ENCODE measurements at places on chromosomes 6 and 20.
A peak's percentile ranks its signal among the peaks of the same experiment; 100 is the strongest.

GRCh38 chr6:35371494-35372262 lies 29.3 kb downstream of the PPARD start:
- DNase-seq = no peak

- no peak for DNase-seq
These were observed 480.6 kb upstream of the BTBD3 start for GRCh38 chr20:11437090-11437489.

GRCh38 chr20:57332105-57333089 lies 2.8 kb downstream of the SPO11 start:
- DNase-seq = no peak

DNA sequence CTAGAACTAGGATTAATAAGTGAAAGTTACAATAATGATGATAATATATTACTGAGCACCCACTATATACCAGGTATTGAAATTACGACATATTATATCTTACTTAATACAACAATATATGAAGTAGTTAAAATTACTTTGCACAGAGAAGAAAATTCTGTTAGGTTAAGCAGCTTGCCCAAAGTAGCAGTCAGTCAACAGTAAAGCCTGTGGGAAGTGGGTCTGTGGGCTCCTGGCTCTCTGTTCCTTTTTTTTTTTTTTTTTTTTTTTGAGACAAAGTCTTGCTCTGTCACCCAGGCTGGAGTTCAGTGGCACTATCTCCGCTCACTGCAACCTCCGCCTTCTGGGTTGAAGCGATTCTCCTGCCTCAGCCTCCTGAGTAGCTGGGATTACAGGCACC lies 4.8 kb upstream of the GTF2H4 start:
- DNase-seq = no peak

GRCh38 chr6:35240838-35241801 lies 18.4 kb upstream of the ZNF76 start:
- DNase-seq = no peak

DNA sequence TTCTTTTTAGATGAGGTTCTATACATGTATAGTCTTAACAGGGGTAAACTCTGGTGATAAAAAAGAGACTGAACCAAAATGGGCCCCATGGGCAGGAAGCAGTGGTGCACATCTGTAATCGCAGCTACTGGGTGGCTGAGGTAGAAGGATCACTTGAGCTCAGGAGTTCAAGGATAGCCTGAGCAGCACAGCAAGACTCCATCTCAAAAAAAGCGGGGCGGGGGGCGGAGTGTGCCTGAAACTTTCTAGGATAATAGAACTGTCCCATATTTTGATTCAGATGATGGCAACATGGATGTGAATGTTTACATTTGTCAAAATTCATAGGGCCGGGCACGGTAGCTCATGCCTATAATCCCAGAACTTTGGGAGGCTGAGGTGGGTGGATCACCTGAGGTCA lies 48.8 kb upstream of the TAF8 start:
- no peak for DNase-seq

- no peak for DNase-seq
These were observed 184.5 kb upstream of the TCF21 start for GRCh38 chr6:133704371-133704770.

GRCh38 chr20:32918296-32918695 lies 59.6 kb downstream of the EFCAB8 start:
- no peak for DNase-seq

GRCh38 chr6:7974938-7975763 lies 64.6 kb upstream of the TXNDC5 start:
- no peak for DNase-seq

GRCh38 chr6:13760307-13761304 lies 49.0 kb upstream of the RANBP9 start:
- DNase-seq = no peak

GRCh38 chr6:114195631-114196403 lies 147.0 kb downstream of the HS3ST5 start:
- no peak for DNase-seq

DNA sequence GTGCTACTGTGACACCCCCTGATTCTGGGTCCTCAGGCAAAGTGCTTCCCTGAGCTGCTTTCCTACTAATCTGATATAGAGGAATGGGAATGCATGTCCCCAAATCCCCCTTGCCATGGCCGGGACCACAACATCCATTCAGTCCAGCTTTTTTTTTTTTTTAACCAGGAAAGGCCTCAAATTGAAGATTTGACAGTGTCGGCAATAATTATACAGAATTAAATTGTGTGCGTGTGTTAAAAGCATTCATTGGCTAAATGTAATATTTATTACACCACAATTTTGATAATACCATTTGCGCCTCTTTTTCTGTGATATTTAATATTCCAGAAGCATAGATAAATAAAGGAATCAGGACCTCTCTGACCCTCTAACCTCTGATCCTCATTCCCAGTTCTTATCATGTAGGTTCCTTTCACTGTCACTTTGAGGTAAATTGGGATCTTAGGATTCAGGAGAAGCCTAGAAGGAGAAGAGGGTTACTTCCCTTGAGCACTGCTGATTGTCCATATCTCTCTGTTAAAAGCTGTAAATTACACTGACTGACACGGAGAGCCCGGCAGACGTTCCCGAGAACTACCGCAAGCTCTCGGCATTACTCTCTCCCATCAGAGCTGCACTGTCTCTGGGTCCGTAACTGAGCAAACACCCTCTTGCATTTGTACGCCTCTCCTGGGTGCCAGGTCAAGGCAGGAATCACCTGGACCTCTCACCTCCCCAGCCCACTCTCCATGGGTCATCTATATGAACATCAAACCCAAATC lies 29.4 kb upstream of the MAFB start:
- DNase-seq = no peak

GRCh38 chr6:38493931-38494547 lies 145.7 kb downstream of the BTBD9 start:
- peak; percentile 60 for DNase-seq

GRCh38 chr20:34628026-34628425 lies 48.9 kb downstream of the PIGU start:
- no peak for DNase-seq

- DNase-seq = no peak
These were observed 73.0 kb upstream of the BTBD3 start for GRCh38 chr20:11844691-11845090.

- DNase-seq = no peak
These were observed 76.7 kb downstream of the PREP start for GRCh38 chr6:105326216-105326615.

DNA sequence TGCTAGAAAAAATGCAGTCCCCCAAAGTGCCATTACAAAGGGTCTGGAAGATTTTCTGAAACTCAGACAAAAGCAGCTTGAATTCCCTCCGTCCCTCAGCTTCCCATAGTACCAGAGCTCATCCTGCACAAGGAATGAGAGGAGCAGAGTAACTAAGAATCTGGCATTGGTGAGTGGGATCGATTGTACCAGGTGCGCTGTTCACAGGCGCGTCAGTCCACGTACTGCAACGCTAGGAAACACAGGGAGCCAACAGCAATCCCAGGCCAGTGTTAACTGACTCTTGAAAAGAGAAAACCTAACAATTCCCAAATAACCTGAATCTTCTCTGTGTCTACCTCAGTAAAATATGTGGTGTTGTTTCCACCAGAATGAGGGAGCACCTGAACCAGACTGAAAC lies 77.9 kb downstream of the GCNT2 start:
- no peak for DNase-seq

DNA sequence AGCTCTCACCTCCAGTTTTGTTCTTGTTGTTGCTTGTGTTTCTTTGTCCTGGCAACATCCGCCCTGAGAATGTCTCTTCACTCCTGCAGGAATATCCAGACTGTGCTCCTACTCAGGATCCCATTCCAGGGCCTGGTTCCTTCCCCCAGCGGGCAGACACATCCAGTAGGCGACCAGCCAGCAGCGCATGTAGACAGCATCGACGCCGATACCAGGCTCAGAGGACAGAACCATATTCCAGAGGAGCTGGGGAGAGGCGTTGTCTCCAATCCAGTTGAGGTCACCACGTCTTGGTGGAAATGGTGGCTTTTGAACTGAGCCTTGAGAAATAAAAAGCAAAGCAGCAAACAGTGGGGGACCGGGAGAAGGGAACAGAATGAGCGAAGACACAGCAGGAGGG lies 114.6 kb upstream of the THBS2 start:
- DNase-seq = no peak

DNA sequence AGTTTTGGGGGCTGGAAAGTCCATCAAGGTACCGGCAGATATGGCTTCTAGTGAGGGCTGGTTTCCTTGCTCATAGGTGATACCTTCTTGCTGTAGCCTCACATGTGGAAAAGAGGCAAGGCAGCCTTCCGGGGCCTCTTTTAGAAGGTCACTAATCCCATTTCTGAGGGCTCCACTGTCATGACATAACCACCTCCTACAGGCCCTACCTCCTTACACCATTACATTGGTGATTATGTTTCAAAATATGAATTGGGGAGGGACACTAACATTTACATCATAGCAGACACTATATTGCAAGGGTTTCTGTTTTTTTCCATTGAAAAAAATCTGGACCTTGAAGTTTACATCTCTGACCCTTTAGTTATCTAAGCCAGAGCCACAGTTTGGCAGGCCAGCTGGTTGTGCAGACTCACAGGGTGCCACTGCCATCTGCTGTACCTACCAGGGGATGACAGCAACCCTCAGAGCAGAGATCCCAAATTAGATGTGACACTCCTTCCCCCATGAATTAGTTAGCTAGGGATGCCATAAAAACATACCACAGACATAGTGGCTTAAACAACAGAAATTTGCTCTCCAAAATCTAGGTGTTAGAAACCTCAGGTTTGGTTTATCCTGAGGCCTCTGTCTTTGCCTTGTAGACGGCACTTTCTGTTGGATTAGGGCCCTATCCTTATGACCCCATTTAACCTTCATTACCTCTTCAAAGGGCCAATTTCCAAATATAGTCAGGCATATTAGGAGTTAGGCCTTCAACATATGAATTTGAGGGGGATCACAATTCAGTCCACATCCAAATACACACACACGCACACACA lies 166.4 kb upstream of the RNF217 start:
- DNase-seq = no peak

- DNase-seq = no peak
These were observed 47.6 kb downstream of the ZDHHC14 start for GRCh38 chr6:157428427-157429202.

DNA sequence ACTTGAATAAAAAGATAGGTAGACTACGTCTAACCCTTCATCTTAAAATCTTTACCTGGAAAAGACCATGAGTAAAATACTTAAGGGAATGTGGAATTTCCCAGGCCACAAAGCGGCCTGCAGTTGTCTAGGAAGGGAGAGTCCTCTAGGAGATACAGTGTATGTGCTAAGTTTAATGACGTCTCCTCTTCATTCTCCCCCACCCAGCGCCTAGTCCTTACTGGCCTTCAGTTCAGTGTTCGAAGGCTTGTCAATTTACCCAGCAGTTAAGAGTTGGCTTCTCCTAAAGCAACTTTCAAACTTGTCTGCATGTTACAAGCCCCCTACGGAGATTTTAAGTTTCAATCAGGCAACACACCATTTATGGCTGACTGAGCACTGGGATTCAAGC lies 35.2 kb downstream of the HFE start:
- DNase-seq = no peak

GRCh38 chr6:55584654-55585354 lies 5.8 kb upstream of the HMGCLL1 start:
- DNase-seq = no peak

- no peak for DNase-seq
These were observed 1296.6 kb downstream of the EPHA7 start for GRCh38 chr6:92122746-92123145.

DNA sequence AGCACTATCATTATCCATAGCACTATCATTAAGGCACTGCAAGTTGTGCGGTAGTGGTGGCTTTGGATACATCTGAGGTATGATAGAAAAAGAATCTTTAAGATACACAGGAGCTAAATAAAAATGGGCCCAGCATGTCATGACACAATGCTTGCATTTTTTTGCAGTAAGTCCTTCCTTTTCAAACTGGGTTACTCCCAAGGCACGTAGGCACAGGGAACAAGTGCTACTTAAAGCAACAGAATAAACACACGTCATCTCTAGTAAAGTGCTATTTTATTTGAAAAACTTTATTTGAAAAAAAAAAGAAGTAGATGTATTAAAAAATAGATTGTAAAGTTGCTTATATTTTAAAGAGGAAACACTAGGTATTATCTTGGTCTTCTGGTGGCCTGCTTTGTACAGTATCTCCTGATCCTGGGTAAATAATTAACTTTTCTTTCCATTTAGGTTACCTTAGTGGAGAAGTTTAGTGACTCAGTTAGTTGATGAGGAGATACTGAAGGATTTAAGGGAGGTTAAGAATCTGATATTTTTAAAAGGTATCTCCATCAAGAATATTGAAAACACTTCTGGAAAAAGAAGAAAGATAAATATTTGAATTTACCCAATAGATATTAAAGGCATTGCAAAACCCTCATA lies 129.6 kb downstream of the EDN1 start:
- DNase-seq = no peak

GRCh38 chr6:88248709-88249321 lies 82.7 kb upstream of the CNR1 start:
- DNase-seq = no peak

Measured in GM12864 (cell line).